ENCODE measurements at places on chromosomes 12 and 14.

GRCh38 chr12:103139876-103140275 lies 182.4 kb downstream of the ASCL1 start:
- no peak for DNase-seq

- no peak for DNase-seq
These were observed 21.0 kb upstream of the JDP2 start for GRCh38 chr14:75406856-75407255.

DNA sequence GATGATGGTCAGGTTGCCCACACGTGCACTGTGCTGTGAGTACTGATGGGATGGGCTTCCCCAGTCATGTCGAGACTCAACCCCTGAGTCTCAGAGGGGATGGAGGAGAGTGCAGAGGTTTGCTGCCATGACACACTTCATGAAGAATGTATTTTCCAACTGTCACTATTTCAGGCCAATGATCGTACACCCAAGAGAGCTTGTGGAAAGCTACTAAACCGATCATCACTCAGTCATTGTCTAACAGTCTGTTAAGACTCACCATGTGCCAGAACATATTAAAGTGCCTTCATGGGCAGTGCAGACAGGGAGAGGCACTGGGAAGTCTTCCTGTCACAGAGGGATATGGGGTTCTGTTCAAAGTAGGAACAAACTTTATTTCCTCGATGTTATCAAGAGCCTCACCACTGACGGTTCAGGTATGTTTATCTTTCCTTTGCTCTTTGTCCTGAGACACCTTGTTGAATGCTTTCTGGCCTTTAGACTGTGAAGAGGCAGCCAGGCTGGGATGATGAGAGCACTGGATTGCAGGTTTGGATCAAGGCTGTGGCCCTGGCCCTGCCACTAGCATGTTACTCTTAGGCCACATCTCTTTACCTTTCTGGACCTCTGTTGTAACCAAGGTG lies 41.6 kb upstream of the NTF3 start:
- no peak for DNase-seq

DNA sequence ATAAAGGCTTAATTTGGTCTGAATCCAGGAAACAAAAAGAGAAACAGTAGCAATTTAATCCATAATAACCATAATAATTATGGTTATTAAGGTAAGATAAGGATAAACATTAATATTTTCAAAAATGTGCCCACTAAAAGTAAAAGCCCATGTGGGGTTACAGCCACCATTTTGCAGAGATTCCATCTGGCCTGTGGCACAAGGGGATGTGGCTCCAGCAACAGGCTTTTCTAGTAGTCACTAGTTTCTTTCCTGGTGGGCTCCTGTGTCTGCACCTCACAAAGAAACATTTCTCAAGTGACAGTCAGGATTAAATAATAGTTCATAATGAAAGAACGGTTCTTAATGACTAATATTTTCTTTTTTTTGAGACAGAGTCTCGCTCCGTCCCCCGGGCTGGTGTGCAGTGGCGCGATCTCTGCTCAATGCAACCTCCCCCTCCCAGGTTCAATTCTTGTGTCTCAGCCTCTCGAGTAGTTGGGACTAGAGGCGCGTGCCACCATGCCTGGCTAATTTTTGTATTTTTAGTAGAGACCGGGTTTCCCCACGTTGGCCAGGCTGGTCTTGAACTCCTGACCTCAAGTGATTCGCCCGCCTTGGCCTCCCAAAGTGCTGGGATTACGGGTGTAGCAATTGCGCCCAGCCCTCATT lies 32.2 kb downstream of the GPR19 start:
- no peak for DNase-seq

DNA sequence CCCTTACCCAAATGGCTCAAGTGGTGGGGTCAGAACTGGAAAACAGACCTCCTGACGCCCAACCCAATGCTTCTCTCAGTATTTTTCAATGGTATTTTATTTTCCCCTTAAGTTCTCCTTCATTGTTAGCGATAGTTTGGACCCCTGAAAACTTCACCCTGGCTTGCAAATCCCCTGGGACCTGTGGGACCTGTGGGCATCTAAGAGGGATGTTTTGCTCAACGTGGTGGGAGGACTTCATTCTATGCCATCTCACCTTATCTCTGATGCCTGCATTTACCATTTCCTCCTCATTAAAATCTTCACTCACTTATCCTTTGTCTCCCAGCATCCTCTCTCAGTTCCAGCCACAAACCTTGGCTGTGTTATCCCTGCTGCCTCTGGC lies 59.4 kb upstream of the GZMB start:
- DNase-seq: no peak

DNA sequence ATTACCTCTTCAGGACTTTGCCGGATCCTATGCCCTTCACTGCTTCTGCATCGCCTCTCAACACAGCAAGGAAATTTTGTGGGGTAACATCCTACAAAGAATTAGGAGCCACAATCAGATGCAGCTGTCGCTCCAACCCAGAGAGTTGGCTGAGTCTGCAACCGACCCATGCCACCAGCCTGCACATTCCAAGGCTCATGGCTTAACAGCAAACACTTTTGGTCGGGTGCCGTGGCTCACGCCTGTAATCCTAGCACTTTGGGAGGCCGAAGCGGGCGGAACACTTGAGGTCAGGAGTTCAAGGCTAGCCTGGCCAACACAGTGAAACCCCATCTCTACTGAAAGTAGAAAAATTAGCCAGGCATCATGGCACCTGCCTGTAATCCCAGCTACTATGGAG lies 32.3 kb downstream of the LGMN start:
- no peak for DNase-seq

DNA sequence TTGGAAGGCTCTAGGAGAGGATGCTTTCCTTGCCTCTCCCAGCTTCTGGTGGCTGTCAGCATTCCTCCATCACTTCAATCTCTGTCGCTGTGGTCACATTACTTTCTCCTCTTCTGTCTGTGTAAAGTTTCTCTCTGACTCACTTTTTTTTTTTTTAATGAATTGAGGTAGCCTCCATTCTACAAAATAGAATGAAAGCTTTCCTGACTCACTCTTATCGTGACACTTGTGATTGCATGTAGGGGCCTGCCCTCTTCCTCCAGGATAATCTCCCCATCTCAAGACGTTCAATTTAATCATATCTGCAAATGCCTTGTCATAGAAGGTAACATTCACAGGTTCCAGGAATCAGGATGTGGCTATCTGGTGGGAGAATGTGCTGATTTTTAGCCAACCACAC lies 153.5 kb upstream of the HMGA2 start:
- DNase-seq: no peak

DNA sequence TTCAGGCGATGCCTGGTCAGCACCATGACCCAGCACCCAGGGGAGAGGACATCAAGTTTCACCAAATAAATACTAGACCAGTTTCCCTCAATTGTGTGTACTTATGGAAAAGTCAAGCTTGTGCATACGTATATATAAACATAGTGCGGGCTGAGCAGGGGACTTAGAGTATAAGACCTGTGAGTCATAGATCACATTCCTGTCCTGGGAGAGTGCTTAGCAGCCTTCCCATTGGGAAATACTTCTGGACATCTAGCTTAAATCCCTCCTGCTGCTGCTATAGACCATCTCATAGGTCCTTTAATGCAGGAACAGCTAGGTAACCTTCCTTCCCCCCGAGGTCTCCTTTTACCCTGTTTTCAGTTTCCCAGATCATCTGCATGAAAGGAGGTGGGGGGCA lies 51.9 kb downstream of the PRMT8 start:
- no peak for DNase-seq

DNA sequence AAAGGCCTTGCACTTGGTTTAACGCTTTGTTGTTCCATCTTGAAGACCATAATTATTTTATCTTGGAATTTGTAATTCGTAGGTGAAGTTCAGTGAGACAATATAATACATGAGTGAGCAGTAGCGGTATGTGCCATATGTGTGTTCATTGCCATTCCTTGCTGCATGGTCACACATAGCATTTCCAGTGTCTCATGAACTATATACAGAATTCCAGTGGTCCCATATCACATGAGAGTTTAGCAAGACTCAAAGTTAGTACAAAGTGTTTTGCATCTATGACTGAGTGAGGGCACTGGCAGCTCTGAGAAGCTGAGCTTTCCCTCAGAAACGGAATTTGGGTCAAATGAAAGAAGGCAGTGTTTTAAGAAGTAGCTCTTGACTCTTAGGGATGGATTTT lies 359.8 kb downstream of the FOXG1 start:
- no peak for DNase-seq

DNA sequence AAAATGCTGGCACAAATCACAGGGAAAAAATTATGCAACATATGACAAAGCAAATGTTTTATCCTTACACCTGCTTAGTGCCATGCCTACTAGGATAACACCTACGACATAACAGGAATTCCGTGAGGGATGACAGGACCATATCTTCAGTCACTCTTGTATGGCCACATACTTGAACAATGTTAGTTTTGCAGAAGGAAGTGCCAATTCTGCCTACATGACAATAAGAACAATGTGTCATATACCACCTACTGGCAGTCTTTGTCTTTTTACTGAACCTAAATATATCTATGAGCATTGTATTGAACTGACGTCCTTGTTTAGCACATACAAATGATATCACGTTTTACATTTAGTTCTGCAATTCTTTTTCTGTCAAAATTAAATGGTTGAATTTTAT lies 234.0 kb downstream of the ADAMTS20 start:
- no peak for DNase-seq

DNA sequence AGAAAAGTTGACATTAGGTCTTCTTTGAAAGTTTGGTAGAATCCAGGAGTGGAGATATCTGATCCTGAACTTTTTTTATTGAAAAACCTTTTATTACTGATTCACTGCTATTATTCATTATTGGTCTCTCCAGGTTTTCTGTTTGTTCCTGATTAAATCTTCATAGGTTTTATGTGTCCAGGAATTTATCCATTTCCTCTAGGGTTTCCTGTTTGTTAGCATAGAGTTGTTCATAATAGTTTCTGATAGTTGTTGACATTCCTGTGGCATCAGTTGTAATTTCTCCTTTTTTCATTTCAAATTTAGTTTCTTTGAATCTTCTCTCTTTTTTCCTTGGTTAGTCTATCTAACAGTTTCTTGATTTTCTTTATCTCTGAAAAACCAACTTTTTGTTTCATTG lies 370.3 kb downstream of the SLC6A15 start:
- no peak for DNase-seq

GRCh38 chr12:685388-685787 lies 22.1 kb upstream of the NINJ2 start:
- DNase-seq: peak; percentile 78

DNA sequence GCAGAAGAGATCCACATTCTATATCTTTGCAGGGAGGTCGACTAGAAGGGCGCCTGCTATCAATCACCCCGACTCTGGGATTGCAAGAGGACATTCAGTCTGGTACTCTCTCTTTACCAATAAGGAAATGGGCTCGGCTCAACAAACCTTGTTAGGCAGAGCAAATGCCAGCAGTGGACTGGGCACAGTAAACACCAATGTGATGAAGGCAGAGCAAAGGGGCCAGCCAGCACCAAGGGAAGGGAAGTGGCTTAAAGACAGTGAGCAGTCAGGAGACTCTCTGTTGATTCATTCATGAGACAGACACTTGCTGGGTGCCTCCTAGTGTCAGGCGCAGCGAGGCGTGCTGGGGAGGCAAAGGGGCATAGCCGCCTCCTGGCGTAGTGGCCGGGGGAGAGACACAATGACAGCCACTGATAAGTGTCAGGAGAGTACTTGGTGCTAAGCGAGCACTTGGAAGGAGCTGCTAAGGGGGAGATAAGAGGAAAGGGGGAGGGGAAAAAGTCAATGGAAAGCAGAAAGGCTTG lies 34.1 kb downstream of the TMCC3 start:
- no peak for DNase-seq

GRCh38 chr12:47074757-47075156 lies 4.7 kb upstream of the PCED1B start:
- no peak for DNase-seq

DNA sequence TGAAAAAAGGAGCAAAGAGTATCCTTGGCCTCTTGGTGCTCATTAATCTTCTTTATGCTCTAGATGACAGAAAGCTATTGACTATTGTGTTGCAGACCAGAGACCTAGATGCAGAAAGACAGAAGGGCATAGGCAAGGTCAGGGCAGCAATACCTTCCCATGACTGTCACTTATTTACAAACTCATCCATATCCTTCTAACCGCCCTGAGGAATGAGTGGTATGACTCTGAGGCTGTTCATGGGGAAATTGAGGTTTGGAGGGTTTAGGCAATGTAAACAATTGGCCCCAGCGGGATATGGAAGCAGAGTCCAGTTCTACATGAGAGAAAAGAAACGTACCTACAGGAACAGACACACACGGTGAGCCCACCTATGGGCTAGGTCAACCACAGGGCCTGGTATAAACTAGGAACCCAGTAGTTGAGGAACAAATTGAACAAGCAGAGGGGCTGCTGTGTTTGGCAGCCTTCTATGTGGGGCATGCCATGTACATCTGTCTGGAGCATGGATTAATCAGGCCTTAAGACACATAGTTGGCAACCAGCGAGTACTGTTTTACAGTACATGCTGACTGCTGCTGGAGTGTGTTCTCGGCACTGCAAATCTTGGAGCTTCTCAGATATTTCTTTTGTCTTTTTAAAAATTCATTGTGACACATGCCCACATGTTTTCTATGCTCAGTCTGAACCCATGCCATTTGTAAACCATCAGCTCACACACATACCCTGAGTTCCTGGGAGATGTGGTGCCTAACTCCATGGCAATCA lies 159.7 kb upstream of the NTF3 start:
- DNase-seq: no peak

GRCh38 chr12:94261786-94262185 lies 113.4 kb downstream of the PLXNC1 start:
- no peak for DNase-seq

Measured in activated CD4-positive, alpha-beta T cell treated with anti-CD3 and anti-CD28 coated beads for 4 hours (primary cell).